ENCODE measurements at places on chromosomes 5 and 9.

- no peak for DNase-seq
Measured at GRCh38 chr9:127388856-127389238, 8.1 kb upstream of the SLC2A8 start.

GRCh38 chr9:21574261-21574660 is 92.1 kb upstream of the IFNE start:
- no peak for DNase-seq

DNA sequence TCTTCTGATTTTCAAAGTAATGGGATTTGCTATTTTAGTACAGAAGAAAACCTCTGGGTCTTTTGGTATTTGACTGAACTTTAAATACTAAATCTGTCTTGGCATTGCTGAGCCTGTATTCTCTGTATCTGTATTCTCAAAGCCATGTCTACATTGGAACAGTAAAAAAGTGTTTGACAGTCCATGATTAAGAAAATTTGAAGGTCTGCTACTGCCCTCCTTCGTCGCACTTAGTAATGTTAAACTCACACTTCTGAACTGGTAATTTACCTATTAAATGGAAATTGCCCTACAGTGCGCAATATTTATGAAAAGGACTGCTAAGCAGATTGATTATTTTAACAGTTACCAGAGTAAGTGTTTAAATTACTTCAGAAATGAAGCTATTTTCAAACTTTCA is 165.7 kb upstream of the SMC2 start:
- no peak for DNase-seq

GRCh38 chr9:134509281-134509680 is 132.3 kb upstream of the COL5A1 start:
- DNase-seq, result no peak

DNA sequence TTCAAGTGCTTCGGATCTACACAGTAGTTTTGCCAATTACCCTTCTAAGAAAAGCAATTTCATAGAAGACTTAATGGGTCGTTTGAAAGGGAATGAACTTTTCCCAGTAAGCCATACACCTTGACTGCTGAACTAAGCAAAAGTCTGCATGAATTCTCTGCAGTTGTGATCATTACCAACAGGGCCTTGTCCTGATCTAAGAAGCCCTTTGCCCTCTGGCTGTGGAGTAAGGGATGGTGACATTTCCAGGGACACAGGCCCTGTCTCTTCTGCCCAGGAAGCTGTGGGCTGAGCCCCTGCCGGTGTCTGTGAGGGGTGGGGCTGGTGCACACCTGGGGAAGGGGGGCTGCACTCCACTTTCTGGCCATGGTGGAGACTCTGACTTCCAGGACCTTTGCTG is 30.5 kb downstream of the ZDHHC11 start:
- DNase-seq, result no peak

- DNase-seq, result no peak
Measured at GRCh38 chr5:174098694-174099093, 53.2 kb downstream of the NSG2 start.

GRCh38 chr5:32135086-32135485 is 39.0 kb downstream of the GOLPH3 start:
- no peak for DNase-seq

- DNase-seq, result no peak
Measured at GRCh38 chr9:97807681-97808080, 45.3 kb upstream of the FOXE1 start.

- no peak for DNase-seq
Measured at GRCh38 chr9:83200531-83200930, 137.6 kb upstream of the RASEF start.

- no peak for DNase-seq
Measured at GRCh38 chr9:112858005-112858404, 32.7 kb downstream of the SLC46A2 start.

DNA sequence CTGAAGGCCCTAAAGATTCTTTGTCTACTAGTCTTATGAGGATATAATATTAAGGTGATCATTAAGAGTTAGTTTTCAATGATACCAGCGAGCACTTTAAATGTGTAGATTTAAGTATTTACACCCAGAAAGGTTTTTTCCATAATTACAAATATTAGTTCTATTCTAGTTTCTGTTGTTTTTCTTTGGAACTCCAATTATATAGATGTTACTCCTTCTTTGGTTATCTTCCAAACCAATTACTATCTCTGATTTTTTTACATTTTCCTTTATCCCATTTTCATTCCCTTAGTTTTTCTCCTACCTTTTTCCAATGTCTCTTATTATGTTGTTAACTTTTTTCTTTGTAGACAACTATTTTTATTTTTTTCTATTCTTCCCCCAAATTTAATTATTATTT is 355.1 kb downstream of the KCNN2 start:
- no peak for DNase-seq

DNA sequence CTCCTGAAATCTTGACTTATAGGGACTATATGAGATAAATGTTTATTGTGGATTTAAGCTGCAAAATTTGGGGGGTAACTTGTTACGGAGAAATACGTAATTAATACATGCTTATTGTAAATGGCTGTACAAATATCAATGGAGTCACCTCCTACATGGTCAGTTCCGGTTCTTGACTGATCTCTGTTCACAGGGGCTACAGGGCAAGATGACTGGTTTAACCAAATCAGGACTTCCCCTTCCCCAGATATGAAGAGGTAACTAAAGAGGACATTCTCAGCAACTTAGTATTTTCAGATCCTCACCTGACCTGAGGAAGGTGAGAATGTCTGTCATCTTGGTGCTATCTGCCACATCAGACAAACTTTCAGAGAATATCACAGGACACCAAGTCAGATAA is 54.7 kb downstream of the PTCD2 start:
- DNase-seq, result no peak

- DNase-seq, result no peak
Measured at GRCh38 chr5:40021007-40021406, 596.2 kb upstream of the DAB2 start.

DNA sequence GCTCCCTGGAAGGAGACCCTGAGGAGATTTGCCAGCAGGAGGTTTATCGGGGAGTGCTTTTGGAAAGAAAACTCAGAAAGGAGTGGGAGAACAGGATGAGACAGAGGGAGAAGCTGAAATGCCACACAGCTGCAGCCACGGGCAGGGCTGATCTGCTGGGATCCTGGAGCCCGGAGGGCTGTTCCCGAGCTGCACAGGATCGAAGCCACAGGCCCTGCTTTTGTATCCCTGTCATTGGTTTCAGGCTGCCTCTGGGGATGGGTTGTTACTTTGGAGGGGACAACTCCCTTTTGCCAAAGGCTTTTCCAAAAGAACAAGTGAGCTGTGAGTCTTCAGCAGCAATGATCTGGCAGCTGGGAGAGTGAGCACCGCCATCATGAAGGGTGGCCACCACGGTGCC is 152.5 kb upstream of the PTCH1 start:
- no peak for DNase-seq

GRCh38 chr9:98333703-98334582 is 78.5 kb upstream of the TBC1D2 start:
- DNase-seq, result no peak

DNA sequence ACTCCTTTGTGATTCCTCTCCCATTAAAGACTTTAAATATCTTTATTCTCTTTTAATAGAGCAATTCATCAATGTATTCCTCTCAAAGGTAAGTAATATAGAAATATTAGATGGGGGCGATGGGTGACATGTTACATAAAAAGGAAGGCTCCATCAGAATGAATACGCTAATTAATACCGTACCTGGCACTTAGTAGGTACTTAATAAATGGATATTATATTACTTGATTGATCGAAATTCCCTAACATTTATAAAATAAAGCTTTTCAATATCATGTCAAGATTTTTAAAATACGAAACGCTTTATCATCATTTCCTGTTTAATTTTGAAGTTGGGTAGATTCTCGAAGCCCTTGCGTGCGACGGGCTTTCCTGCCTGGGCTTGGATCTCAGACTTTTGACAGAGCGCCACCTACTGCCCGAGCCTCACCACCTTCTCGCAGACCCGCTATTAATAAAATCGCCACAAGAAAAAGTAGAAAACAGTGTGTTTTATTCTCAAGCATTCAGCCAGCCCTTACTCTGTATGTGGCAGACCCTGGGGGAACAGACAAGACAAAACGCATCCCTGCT is 99.4 kb downstream of the C5orf15 start:
- peak; percentile 77 for DNase-seq

- no peak for DNase-seq
Measured at GRCh38 chr5:83493644-83494043, 22.1 kb downstream of the VCAN start.

DNA sequence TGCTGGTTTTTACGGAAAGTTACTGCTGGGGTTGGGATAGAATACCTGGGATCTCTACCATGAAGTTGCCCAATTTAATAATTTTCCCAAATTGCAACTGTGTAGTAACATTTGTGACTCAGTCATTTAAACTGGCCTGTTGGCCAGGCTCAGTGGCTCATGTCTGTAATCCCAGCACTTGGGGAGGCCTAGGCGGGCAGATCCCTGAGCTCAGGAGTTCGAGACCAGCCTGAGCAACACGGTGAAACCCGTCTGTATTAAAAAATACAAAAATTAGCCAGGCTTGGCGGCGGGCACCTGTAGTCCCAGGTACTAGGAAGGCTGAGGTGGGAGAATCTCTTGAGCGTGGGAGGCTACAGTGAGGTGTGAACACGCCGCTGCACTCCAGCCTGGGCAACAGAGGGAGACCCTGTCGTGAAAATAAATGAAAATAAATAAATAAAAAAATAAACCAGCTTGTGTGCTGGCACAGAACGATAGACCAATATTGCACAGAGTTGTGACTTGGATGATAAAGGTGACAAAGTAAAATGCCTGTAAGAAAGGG is 160.7 kb upstream of the ZNF608 start:
- DNase-seq, result no peak

- no peak for DNase-seq
Measured at GRCh38 chr9:138078846-138079245, 201.3 kb downstream of the CACNA1B start.

DNA sequence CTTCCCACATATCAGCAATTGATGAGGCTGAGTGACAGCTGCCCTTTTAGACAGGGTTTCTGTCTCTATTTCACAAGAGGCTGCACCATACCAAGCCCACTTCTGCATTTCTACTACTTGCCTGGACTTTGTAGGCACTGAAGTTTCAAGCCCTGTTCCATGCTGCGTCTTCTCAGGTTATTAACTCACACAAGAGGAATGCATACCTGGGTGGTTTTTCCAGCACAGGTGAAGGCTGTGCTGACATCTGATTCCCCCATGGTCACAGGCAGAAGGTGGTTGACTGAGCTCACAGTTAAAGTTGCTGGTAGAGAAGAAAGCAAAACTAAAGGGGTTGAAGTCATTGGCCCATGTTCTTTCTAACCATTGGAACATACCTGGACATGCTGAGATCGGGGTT is 86.6 kb downstream of the MAMDC2 start:
- DNase-seq, result no peak

DNA sequence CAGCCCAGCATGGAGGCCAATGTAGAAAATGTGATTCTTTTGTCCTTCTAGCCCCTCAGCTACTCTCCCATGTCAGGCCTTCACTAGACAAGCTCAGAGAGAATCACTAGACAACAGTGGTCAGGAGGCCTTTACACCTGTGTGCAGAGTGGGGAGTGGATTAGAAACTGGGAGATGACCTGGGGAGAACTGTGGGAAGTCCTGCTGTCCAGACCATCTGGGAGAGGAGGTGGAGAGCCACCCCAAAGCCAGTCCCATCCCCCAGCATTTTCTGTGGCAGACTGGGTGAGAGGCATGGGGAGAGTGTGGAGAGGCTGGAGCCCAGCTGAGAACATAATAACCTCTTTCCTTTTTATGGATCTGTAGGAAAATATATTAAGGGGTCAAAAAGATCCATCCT is 452.0 kb upstream of the DMAC1 start:
- no peak for DNase-seq

- no peak for DNase-seq
Measured at GRCh38 chr5:91146230-91146629, 236.9 kb downstream of the ARRDC3 start.

GRCh38 chr5:19837536-19838174 is 150.3 kb downstream of the CDH18 start:
- DNase-seq, result no peak

DNA sequence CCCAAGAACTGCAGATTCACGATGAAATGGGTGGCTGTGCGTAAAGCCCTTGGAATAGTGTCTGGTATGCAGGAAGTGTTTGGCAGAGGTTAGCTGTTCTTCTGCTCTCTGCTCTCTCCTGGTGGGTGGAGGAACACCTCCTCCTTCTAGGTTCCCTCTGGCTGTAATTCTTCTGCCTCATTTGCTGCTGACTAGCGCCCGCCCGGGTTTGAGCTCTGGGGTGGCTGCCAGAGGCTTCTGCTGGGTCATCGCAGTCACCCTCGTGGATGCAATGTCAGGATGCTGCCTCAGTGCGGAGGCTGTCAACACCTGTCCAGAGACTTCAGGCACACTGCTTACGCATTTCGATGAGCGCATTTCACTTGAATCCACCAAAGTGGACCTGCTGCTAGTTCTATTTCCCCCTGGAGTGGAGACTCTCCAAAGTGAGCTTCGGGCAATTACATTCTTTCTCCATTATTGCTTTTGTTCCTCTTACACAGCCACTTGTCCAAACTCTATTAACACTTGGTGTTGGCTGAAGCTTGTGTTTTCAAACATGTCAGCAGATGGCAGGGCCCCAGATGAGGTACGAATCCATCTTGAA is 11.7 kb downstream of the DOCK2 start:
- no peak for DNase-seq

DNA sequence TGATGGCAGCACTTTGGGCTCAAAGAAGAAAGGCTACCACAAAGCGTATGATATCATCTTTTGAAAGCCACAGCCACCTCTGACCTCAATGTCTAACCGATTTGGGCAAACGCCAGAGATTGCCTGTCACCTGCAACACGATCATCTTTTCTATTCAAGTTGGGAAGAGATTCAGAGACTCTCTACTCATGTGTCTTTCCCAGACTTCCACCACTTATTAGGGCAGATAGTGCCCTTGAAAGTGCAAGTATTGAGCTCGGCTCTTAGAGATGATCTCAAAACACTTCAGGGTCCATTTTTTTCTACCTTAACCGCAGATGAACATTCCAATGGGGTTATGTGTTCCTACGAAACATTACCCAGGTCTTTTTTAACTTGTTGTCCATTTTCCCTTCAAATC is 213.7 kb downstream of the DRD1 start:
- no peak for DNase-seq

DNA sequence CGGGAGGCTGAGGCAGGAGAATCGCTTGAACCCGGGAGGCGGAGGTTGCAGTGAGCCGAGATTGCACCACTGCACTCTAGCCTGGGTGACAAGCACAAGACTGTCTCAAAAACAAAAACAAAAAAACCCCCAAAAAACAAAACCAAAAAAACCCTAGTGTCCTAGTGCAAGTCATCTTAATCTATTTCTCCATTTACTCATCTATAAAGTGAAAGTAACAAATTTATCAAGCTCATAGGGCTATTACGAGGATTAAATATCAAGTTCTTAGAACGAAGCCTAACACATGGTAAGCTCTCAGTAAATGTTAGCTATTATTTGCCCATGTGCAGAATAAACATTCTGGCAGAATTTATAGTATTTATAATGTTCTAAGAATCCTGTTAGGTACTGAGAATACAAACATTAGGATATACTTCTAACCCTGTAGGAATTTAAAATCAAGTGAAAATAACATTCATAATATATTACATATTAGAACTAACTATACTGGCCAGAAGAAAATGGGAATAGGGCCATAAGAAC is 45.0 kb downstream of the GOLPH3 start:
- DNase-seq, result no peak
